Lower lobe of right lung (tissue), 2 donors: ENCODE measurements at places on chromosomes 3 and 15. TPM values are rescaled to one million over a fixed set of nuclear protein-coding genes. Genes with fewer than 3 reads are reported as not detected.

DNA sequence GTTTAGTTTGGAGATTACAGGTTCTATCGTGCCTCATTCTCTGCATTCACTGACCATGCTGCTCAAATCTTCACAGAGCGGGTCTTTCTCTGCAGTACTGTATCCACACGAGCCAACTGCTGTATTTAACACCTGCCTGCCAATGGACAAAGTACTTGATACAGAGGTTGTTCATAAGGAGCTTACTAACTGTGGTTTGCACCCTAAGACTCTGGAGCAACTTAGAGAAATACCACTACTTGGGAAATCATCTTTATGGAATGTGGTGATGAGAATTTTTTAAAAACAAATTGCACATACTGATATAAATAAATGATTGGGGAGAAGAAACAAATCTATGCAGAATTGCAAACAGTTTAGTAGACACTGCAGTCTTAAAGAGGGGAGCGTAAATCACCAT lies 90.0 kb downstream of the PPP2R3A start:
- H3K4me1 ChIP-seq, result no peaks in the 10 kb centered on the region
- DNase-seq, result no peak
- no peak overlapping the region for H3K4me3 ChIP-seq
- peaks cover 12% of the 10 kb centered on the region for H3K36me3 ChIP-seq
- H3K27ac ChIP-seq, result no peak overlapping the region

DNA sequence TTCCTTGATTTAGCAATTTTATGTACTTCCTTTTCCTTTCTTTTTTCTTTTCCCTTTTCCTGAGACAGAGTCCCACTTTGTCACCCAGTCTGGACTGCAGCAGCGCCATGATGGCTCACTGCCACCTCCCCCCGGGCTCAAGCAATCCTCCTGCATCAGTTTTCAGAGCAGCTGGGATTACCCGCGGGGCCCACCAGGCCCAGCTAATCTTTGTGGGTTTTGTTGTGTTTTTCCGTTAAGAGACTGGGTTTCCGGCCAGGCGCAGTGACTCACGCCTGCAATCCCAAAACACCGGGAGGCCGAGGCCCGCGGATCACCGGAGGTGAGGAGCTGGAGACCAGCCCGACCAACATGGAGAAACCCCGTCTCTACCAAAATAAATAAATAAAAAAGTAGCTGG lies 17.7 kb downstream of the GOLGA8S start:
- no peaks in the 10 kb centered on the region for H3K36me3 ChIP-seq
- no peaks in the 10 kb centered on the region for H3K4me1 ChIP-seq
- H3K27me3 ChIP-seq, result no peaks in the 10 kb centered on the region
- H3K27ac ChIP-seq, result no peak overlapping the region
- DNase-seq, result no peak

GRCh38 chr3:109384164-109384563 lies 46.8 kb upstream of the DPPA4 start:
- no peak for DNase-seq
- no peak overlapping the region for H3K27ac ChIP-seq
- H3K27me3 ChIP-seq, result no peaks in the 10 kb centered on the region
- no peaks in the 10 kb centered on the region for H3K36me3 ChIP-seq
- no peaks in the 10 kb centered on the region for H3K4me1 ChIP-seq

GRCh38 chr3:60972599-60972998 lies 278.7 kb downstream of the FHIT start:
- no peaks in the 10 kb centered on the region for H3K36me3 ChIP-seq
- no peaks in the 10 kb centered on the region for H3K27me3 ChIP-seq
- H3K27ac ChIP-seq, result no peak overlapping the region
- H3K4me3 ChIP-seq, result no peak overlapping the region
- H3K4me1 ChIP-seq, result no peaks in the 10 kb centered on the region

DNA sequence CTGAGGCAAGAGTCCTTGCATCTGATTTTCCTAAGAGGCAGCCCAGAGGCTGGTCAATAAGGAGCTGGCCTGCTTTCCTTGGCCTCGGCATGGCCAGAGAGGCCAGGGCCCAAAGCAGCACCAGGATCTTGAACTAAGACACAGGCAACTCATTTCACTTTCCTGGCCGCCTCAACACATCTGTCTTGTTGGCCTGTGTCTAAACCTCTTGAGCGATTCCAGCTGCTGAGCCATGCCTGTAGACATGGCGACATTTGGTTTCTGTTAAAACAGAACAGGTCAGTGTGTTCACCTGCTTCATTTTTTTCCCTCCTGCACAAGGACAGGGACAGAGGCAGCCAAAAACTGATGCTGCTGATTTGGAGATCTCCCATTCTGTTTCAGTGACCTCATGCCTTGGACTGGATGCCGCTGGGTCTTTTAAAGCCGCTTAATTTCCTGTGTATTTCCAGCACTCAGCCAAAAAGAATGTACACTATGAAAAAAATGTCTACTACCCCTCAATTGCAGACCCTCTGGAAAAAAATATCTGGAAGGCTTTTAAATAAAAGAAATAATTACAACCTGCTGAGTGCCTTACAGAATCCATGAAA lies 266.6 kb upstream of the ICE2 start:
- no peaks in the 10 kb centered on the region for H3K36me3 ChIP-seq
- H3K4me1 ChIP-seq, result no peaks in the 10 kb centered on the region
- H3K27ac ChIP-seq, result no peak overlapping the region

DNA sequence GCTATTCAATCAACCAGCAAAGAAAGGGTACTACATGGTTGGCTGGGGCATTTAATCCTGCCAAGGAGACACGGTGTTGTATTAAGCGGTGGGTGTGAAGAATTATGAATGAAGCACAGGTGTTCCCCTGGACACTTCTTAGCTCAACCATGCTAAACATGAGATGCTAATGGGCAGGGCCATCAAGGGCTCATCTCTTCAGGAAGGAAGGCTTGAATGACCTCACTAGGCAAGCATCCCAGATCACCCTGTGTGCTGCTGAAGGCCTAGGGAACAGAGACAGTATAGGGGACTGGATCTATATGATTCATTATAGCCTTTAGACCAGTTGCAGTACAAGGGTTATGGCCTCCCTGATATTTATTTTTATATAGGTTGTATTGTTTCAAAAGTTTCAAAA lies 221.3 kb upstream of the SLCO3A1 start:
- no peaks in the 10 kb centered on the region for H3K27me3 ChIP-seq
- no peak overlapping the region for H3K4me3 ChIP-seq
- H3K4me1 ChIP-seq, result no peaks in the 10 kb centered on the region
- no peak for DNase-seq

DNA sequence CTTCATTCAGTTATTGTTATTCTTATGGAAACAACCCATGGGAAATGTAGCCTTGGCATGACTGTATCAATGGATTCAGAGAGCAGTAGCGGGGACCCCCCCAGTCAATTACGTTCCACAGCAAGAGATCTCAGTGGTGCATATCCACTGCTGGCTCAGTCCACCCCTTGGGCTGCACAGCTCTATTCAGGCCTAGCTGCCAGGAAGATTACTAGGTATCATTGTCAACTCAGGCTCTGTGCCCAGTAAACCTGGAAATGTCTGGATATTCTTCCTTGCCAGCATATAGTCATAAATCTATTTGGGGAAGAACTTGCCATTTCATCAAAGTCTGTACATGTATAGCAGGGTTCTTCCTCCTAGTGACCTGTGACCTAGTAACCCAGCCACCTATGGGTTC lies 128.1 kb upstream of the CCDC54 start:
- peaks cover 32% of the 10 kb centered on the region for H3K36me3 ChIP-seq
- no peak overlapping the region for H3K27ac ChIP-seq
- no peaks in the 10 kb centered on the region for H3K4me1 ChIP-seq
- no peaks in the 10 kb centered on the region for H3K27me3 ChIP-seq
- DNase-seq, result no peak

- peaks cover 22% of the 10 kb centered on the region for H3K27me3 ChIP-seq
- DNase-seq, result no peak
- no peaks in the 10 kb centered on the region for H3K4me1 ChIP-seq
- no peak overlapping the region for H3K27ac ChIP-seq
Observed at GRCh38 chr3:127158614-127159229, 34.2 kb upstream of the PRR23E start.

GRCh38 chr3:4680227-4680691 lies 187.1 kb downstream of the ITPR1 start:
- peaks cover 58% of the 10 kb centered on the region for H3K36me3 ChIP-seq
- no peak overlapping the region for H3K4me3 ChIP-seq
- H3K27ac ChIP-seq, result no peak overlapping the region
- H3K4me1 ChIP-seq, result no peaks in the 10 kb centered on the region
- DNase-seq, result no peak

GRCh38 chr3:70612920-70613319 lies 300.5 kb upstream of the MDFIC2 start:
- H3K4me3 ChIP-seq, result no peak overlapping the region
- no peaks in the 10 kb centered on the region for H3K36me3 ChIP-seq
- DNase-seq, result no peak
- no peaks in the 10 kb centered on the region for H3K4me1 ChIP-seq
- H3K27ac ChIP-seq, result no peak overlapping the region

GRCh38 chr15:61890106-61890505 lies 170.1 kb downstream of the VPS13C start:
- no peak for DNase-seq
- H3K27ac ChIP-seq, result no peak overlapping the region
- no peak overlapping the region for H3K4me3 ChIP-seq
- no peaks in the 10 kb centered on the region for H3K27me3 ChIP-seq

DNA sequence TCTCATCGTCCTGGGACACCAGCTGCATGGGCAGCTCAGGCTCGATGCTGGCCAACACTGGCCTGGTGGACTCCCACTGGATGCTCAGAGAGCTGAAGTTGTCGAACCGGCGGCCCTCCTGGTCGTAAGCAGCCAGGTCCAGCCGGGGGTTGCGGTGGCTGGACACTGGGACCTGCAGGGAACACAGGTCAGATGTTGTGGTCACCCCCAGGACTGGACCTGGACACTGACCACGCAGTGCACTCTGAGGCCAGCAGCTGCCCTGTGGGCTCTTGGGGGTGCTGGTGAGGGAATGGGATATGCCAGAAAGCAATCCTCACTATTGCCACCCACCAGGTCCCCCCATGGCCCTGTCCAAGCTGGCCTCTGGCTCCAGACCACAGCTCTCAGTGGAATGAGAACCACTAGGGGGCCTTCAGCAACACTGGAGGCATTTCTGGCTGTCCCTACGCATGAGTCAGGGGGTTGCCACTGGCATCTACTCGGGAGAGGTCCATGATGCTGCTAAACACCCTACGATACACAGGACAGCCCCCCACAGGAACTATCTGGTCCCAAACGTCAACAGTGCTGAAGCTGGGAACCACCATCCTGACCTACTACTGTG lies 66.1 kb downstream of the NUP210 start:
- no peak for DNase-seq
- H3K27ac ChIP-seq, result no peak overlapping the region
- H3K4me3 ChIP-seq, result no peak overlapping the region
- peaks cover 50% of the 10 kb centered on the region for H3K36me3 ChIP-seq

GRCh38 chr3:53712817-53713388 lies 133.3 kb downstream of the CHDH start:
- H3K27me3 ChIP-seq, result no peaks in the 10 kb centered on the region
- no peak overlapping the region for H3K4me3 ChIP-seq
- H3K27ac ChIP-seq, result peak overlapping the region; percentile 11

DNA sequence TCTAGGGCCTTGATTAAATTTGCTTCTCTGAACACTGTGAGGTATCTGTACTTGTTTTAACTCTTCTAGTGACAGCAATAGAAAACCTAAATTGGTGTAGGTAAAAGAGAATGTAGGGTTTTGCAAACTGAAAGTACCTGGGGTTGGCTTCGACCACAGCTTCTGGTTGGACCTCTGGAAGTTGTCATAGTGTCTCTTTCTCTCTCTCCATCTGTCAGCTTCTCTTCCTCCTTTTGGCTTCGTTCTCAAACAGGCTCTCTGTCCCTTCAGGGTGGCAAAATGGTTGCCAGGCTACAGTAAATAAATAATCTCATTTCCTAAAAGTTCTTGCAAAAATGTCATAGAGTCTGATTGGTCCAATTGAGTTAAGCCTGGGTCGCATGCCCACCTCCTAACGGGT lies 149.3 kb upstream of the CTDSPL start:
- peaks cover 4% of the 10 kb centered on the region for H3K27me3 ChIP-seq
- no peak overlapping the region for H3K4me3 ChIP-seq
- peaks cover 54% of the 10 kb centered on the region for H3K4me1 ChIP-seq
- peak overlapping the region; percentile 37 for H3K27ac ChIP-seq

DNA sequence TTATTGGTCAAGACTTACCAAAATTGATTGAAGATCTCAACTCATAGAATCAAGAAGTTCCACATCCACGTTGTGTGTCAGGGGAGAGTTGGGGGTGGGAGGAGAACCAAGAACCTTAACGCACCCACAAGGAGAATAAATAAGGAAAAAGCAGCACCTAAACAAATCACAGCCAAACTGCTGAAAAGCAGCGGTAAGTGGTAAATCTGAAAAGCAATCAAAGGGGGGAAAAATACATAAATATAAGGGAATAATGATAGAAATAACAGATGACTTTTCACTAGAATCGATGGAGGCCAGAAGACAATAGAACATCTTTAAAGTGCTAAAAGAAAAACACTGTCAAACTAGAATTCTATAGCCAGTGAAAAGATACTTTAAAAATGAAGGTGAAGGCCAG lies 20.1 kb upstream of the BHLHE40 start:
- no peaks in the 10 kb centered on the region for H3K36me3 ChIP-seq
- no peaks in the 10 kb centered on the region for H3K27me3 ChIP-seq
- H3K27ac ChIP-seq, result no peak overlapping the region

DNA sequence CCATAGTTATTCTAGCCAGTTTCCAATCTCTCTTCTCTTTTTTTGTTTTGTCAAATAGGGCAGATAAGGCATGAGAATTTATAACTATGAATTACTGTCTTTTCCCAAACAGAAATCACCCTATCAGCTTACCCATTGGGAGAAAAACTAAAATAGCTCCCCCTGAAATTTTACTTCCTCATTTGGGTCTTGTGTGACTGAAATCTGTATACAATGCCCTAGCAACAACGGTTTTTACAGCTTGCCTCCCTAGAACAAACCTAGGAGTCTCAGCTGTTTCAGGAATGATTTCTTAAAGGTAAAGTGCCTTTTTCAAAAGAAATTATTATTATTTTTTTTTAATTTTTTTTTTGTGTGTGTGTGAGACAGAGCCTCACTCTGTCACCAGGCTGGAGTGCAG lies 56.8 kb downstream of the CD86 start:
- no peak overlapping the region for H3K27ac ChIP-seq
- H3K27me3 ChIP-seq, result no peaks in the 10 kb centered on the region
- no peaks in the 10 kb centered on the region for H3K36me3 ChIP-seq
- DNase-seq, result no peak

DNA sequence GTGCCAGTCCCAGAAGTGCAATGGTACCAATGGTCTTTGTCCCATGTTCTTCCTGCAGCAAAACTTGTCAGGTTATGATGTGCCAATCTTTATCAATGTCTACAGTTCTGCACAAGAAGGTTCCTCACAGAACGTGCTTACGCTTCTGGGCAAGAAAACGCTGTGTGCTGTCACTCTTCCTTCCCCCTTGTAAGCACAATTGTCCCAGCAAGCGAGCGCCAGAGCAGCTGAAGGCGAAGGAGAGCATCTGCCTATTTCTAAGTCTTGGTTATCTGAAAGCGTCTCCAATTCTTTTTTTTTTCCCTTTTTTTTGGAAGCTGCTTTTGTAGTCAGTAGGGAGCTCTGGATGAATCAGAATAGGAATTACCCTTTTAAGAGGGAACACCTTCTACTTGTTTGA lies 514.4 kb downstream of the FGF12 start:
- H3K4me3 ChIP-seq, result no peak overlapping the region
- no peaks in the 10 kb centered on the region for H3K27me3 ChIP-seq
- DNase-seq, result no peak
- no peaks in the 10 kb centered on the region for H3K36me3 ChIP-seq
- H3K27ac ChIP-seq, result no peak overlapping the region

The DAZL gene
- not detected for total RNA-seq

The SAXO2 gene
- total RNA-seq, result 15.8 TPM

The PATL2 gene
- 4.5 TPM for total RNA-seq

The ITIH1 gene
- not detected for total RNA-seq

The HGD gene
- total RNA-seq, result 1.7 TPM

The TMF1 gene
- 40.0 TPM for total RNA-seq

The KCNAB1 gene
- total RNA-seq, result 4.7 TPM
